ENCODE measurements at places on chromosomes 3 and 15.
A peak's percentile ranks its signal among the peaks of the same experiment; 100 is the strongest.

GRCh38 chr3:14125193-14126016 lies 553 bp downstream of the TMEM43 start:
- DNase-seq: peak; percentile 38

DNA sequence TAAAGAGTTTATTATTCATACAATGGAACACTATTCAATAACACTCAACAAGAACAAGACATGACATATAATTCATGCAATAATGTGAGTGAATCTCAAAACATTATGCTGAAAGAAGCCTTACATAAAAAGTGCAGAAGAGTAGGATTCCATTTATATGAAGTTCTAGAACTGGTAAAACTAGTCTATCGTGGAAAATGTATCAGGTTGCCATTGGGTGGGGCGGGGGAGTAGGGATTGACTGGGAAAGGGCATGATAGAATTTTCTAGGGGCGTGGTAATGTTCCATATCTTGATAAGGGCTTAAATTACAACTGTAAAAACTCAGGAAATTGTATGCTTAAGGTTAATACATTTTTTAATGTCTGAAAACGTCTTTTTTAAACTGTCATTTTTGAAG lies 247.9 kb downstream of the SATB1 start:
- DNase-seq: no peak

GRCh38 chr3:86239946-86240345 lies 751.0 kb downstream of the VGLL3 start:
- DNase-seq: no peak

DNA sequence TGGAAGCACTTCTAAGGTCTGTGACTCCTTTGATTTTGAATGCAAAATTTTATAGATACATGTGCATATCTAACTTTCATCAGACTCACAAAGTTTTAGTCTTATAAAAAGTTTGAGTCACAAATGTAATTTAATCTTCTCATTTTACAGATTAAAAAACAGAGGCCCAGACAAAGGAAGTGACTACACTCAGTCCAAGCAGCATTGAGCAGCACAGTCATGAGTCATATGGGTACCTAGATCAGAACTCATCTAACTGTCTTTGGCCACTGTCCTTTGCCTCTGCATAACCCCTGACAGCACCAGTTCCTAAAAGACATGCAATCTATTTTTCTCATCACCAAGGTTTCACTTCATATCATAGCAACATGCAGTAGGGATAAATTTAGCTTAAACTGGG lies 210.7 kb upstream of the KCNH8 start:
- no peak for DNase-seq

GRCh38 chr3:148223266-148223665 lies 474.4 kb upstream of the AGTR1 start:
- DNase-seq: no peak

DNA sequence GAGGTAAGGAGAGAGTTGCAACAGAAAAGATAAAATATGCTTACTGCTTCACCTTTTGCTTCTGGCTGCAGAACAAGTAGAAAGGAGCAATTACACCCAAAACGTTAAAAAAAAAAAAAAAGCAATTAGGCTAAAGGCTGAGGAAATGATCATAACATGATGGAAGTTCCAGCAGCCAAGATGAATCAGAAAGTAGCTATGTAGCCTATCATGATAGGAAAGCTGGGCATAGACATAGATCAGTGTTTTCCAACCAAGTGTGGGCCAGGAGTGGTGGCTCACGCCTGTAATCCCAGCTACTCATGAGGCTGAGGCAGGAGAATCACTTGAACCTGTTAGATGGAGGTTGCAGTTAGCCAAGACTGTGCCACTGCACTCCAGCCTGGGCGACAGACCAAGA lies 52.6 kb downstream of the AGTR1 start:
- DNase-seq: no peak
